ENCODE measurements at places on chromosomes 16 and 17. TPM values are rescaled to one million over a fixed set of nuclear protein-coding genes. Genes with fewer than 3 reads are reported as not detected.
A peak's percentile ranks its signal among the peaks of the same experiment; 100 is the strongest.

The GLIS2 gene
- total RNA-seq = 6.7 TPM

DNA sequence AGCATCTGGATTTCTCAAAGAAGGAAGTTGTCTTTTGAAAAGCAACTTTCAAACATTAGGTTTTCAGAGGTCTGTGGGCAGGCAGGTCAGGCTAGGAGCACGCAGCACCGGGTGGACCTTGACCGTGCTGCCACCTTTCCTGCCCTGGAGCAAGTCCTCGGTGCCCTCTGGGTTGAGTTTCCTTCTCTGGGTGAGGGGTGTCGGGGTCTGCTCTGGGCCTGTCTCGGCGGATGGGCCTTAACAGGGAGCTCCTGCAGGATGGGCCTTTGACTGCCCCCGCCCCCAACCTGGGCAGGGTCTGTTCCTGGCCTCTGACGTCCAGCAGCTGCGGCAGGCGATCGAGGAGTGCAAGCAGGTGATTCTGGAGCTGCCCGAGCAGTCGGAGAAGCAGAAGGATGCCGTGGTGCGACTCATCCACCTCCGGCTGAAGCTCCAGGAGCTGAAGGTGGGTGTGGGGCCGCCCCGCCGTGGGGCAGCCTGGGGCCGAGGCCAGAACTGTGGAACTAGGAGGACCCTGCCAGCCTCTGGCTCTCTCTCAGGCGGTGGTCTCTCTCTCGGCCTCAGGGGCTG is 8.7 kb downstream of the DEF8 start:
- no peak for DNase-seq

The MYH8 gene
- 1.2 TPM for total RNA-seq

- no peak for DNase-seq
Observed at GRCh38 chr17:47818002-47818695, 3.4 kb downstream of the OSBPL7 start.

The NTN1 gene
- total RNA-seq = 7.6 TPM

- peak; percentile 83 for DNase-seq
Observed at GRCh38 chr16:361872-362701, 8.3 kb downstream of the MRPL28 start.

- no peak for DNase-seq
Observed at GRCh38 chr17:77558846-77559626, 399.5 kb upstream of the TNRC6C start.

DNA sequence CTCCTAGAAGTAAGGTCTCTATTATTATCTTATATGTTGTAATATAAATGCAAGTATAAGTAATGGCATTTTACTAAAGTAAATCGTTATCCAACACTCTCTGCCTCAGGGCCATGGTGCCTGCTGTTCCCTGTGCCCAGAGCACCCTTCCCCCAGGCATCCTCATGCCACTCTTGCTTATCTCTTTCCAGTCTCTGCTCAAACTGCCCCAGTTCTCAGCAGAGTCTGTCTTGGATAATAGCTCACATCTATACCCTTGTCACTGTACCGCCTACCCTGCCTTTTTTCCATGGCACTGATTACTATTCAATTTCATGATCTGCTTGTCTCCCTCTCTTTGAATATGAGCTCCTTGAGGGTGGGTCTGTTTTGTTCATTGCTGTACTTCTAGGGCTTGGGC is 31.7 kb downstream of the CDH1 start:
- DNase-seq = no peak

GRCh38 chr17:66373944-66374817 is 71.8 kb downstream of the PRKCA start:
- DNase-seq = peak; percentile 64

The GAST gene
- total RNA-seq = not detected

DNA sequence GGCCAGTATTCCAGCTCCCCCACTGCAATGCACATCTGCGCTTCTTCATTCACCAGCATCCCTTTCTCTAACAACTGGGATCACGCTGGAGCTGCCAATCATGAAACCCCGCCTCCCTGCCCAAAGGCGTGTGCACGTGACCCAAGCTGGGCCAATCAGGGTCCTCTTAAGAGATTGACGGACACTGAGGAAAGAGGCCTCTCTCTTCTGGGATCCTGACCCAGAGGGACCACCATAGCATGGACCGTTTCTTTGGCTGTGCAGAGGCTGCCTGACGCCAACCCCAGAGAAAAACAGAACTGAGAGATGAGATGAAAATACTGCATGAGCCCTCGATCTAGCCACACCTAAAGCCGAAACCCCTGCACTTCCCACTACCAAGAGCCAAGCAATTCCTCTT is 32.0 kb downstream of the COTL1 start:
- DNase-seq = peak; percentile 79

The HOXB7 gene
- total RNA-seq = 2.8 TPM

Measured in testis (tissue), 5 donors.